Cortex of kidney (tissue), 1 donor: ENCODE measurements at places on chromosomes 7 and 10.

DNA sequence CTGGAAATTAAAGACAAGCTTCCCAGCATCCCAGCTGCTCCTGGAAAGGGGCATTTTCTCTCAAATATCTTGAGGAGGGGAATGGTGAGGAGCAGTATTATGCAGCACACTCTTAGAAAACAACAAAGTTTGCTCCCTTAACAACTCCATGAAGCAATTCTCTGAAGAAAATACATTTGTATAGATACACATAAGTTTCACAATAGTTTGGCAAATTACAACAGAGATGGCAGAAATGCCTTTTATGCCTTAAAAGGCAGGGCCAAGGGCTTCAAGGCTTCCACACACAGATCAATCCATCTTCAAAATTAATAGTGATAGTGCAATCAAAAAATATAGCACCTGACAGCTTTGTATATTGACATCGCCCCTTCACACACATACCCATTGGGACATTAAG is 12.2 kb downstream of the DGKI start:
- DNase-seq, result no peak

GRCh38 chr7:154409703-154410311 is 357.6 kb downstream of the DPP6 start:
- no peak for DNase-seq

DNA sequence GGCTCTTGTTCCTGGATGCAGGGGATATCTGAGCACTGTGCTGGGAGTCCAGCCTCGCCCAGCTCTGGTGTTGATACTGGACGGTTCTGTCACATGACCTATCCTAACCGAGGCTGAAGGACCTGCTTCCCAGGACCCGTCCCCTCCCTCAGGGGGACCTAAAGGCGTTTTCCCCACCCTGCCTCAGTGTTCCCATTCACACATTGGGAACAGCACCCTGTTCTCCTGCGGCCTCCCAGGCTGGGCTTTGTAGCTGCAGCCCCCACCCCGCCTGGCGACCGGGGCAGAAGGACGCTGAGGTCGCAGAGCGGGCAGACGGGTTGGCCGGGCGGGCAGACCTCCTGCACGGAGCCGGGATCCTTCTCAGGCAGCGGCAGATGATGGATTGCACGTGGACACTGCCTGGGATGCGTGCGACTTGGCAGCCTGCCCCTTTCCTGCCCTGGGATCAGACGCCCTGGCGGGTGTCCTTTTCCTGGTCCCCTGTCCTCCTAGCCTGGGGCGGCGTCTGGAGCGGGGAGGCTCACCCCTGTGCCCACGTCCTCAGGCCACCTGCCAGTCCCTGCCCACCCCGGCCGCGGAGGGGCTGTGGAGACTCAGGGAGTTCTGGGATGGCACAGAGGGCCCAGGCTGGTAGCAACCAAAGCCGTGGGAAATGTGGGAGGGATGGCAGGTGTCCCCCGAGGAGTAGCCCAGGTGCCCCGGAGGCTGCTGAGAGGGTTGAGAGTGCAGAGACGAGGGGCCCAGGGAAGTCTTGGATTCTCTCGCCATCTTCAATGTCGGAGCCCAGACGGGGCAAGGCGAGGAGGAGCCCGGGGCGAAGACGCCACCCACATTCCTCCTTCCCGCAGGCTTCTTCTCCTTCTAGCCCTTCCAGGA is 17.2 kb upstream of the PSMG3 start:
- no peak for DNase-seq

DNA sequence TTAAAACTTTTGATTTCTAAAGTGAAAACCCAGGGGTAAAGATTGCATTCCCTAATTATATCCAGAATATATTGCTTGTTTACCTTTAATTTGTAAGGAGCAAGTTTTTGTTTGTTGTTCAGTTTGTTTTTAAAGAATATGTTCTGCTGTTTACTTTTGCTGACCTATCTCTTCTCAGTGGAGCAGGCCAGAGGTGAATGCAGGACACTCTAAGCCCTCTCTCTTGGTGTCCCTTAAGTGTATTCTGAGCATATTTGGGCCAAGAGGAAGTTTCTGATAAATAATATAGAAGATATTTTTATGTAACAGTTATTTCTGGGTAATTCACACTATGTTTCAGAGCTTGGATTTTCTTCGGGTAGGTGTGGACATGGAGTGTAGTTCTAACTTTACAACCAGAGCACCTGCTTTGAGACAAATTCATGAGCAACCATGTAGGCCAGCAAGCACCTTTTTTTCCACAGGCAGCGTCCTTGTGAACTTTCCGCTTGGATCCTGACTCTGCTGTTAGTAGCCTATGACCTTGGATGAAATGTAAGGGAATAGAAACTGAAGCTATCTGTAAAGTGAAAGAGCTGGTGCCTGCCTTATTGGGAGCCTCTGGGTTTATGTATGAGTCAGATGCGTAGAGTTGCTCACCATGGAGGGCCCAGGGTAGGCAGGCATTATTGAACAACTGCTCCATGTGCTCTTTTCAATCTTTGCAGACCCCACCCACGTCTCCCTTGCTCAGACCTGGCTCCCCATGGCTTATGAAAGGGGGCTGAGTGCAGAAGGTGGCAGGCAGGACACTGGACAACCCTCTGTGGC is 16.1 kb downstream of the OGDH start:
- no peak for DNase-seq

GRCh38 chr10:104819731-104820130 is 178.6 kb downstream of the SORCS3 start:
- no peak for DNase-seq

- no peak for DNase-seq
These were observed 78.0 kb upstream of the AGBL3 start for GRCh38 chr7:134908289-134908688.

DNA sequence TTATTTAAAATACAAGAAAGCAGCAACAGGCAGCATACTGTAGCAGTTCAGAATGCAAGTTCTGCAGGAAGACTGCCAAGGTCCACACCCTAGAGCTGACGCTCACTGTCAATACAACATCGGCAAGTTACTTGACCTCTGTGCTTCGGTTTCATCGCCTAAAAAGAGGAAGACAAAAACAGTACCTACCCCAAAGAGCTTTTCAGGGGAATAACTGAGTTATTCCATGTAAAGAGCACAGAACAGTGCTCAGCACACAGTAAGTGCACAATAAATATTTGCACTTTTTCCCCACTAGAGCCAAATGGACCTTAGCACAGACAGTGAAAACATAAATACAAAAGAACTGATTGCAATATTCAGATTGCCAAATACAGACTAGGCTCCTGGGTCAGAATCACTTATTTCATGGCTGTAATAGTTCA is 88.6 kb downstream of the USP6NL start:
- DNase-seq, result no peak

GRCh38 chr10:123643315-123643714 is 22.8 kb upstream of the GPR26 start:
- no peak for DNase-seq

DNA sequence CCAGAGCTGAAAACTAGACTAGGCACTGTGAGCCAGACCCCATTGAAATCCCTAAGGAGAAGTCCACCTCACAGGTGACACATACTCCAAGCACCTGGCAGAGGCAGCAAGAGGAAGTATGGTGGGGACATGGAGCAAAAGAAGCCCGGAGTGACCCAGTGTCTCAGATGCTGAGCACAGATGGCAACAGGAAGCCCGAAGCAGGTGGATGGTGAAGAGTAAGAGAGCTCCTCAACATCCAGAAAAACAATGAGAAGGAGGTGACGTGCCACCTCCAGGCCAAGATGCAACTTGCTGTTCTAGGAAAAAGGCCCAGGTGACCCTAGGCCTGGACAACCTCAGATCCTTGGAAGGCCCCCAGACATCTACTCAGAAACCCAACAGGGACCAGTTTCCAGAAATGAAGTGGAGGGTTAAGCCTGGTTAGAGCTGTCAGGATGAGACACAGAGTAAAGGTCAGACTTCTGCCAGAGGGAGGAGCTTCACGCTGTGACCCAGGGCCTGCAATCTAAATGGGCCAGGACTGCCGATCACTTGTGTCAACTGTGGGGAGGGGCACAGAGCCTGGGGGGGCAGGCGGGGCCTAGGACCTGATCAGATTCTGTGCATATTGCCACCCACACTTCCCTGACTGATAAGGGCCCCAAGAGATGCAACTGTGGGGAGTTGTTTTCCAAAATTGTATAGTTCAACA is 2.4 kb upstream of the COBL start:
- DNase-seq, result no peak

- DNase-seq, result no peak
These were observed 1.1 kb downstream of the ASL start for GRCh38 chr7:66076462-66077329.

- no peak for DNase-seq
These were observed 126.1 kb upstream of the AGR3 start for GRCh38 chr7:17007841-17008240.

- no peak for DNase-seq
These were observed 57.6 kb downstream of the RNLS start for GRCh38 chr10:88525371-88526069.

- no peak for DNase-seq
These were observed 110.4 kb downstream of the AHR start for GRCh38 chr7:17408904-17409290.

- no peak for DNase-seq
These were observed 32.7 kb downstream of the KCNMA1 start for GRCh38 chr10:77604941-77605351.
